ENCODE measurements at places on chromosomes 4 and X.
A peak's percentile ranks its signal among the peaks of the same experiment; 100 is the strongest.

DNA sequence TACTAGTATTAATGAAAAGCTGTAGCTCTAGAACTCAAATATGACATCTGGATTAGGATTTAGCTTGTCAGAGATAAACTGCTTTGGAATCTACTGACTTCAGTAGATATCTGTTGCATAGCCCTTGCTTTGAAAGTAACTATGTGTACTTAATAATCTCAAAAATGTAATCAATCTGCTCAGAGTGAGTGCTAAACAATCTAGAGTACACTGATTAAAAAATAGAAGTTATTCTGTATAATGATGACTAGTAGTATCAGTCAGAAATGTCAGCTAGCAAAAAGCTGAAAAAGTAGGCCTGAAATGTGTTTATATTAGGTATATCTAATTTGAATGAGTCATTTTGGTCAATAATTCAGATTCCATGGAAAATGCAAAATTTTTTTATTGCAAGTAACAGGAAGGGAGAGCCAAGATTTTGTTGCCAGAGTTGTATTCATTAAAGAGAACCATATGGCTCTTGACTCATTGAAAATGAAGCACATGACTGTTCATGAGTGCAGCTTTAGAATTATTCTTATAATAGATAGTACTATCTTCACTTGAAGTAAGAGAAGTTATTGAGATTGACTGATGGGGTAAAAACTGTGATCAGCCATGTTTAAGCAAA, 20.0 kb downstream of the CLCN3 start:
- ATAC-seq = no peak

DNA sequence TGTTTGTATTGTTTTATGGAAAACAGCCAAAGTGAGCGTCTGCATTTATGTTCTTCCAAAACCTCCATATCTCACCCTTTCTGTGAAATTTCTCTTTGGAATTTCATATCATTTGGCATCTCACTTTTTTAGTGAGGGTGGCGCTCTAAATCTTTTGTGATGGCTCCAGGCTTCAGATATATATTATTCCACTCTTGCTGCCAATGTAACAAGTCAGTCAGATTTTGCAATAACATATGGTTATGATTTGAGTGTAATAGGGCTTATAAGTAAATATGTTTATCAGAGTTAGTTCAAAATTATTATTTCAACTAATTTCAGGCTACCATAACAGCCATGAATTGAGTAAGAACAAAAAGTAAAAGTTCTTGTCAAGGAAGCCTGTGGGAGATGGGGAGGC, 314.7 kb downstream of the PDGFC start:
- no peak for ATAC-seq

DNA sequence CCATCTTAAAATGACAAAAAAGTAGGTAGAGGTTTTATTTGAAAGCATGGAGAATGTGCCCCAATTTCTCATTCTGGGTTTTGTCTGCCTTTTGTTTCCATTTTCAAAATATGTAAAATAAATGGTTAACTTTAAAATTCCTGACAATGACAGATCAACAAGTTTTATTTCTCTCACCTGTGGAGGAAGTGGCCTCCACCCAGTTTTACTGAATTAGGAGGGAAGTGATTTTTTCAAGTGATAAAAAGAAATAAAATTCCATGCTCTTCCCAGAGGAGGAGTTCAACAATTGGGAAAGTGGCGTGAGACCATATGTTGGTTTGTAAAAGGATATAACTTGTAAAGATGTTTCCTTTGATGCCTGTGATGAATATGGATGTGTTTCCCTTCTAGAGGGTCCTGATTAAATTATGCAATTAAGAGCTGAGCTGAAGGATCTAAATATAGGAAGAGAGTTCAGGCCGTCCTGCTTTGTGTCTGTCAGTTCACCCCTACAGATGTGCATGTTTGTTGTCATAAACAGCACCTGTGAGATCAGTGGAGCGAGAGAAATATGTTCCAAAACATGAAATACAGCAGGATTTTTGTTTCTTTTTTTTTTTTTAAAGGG, 19.5 kb downstream of the SMAD1 start:
- ATAC-seq = no peak

DNA sequence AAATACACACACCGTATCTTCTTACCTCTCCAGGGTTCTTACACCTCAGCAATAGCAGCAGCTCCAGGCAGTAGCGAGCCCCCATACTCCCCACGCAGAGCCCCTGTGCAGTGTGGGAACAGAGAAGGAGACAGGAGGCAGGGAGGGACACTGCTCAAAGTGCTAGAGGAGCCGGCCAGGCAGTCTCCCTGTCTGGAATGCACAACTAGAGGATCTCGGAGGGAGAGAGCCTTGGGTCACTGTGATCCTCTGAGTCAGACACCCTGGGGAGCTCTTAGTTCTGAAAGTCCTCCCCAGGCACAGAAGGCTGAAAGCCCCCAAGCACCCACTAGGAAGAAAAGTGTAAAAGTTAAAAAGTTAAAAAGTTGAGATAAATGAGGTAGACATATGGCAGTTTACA, 16.0 kb downstream of the AMELX start:
- no peak for ATAC-seq

DNA sequence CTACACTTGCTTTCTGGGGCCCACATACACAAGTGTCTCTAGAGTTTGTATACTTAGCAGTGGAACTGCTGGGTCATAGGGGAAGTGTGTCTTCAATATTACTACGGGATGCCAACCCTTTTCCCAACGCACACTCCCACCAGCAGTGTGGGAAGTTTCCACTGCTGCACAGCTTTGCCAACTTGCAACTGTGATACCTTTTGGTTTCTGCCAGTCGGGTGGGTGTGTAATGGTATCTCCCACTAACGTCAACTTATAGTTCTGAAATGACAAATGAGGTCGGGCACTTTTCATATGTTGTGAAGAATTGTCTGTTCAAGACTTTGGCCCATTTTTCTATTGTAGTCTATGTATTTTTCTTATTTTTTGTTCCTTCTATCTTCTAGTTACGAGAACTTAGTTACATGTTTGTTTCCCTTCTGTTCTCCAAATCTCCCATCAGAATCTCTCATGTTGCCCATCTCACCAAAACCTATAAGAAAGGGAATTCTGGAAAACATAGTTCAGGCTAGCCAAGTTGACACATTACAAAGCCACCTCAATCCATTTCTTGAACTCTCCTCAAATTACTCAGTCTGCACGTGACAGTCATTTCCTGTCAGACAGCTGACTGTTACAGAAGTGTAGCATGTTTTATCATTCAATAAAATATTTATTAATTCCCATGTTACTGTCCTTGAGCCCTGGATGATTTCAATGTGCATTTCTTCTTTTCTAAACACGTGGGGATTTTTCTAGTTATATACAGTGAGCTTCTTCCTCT, 30.7 kb downstream of the PNMA6E start:
- no peak for ATAC-seq

DNA sequence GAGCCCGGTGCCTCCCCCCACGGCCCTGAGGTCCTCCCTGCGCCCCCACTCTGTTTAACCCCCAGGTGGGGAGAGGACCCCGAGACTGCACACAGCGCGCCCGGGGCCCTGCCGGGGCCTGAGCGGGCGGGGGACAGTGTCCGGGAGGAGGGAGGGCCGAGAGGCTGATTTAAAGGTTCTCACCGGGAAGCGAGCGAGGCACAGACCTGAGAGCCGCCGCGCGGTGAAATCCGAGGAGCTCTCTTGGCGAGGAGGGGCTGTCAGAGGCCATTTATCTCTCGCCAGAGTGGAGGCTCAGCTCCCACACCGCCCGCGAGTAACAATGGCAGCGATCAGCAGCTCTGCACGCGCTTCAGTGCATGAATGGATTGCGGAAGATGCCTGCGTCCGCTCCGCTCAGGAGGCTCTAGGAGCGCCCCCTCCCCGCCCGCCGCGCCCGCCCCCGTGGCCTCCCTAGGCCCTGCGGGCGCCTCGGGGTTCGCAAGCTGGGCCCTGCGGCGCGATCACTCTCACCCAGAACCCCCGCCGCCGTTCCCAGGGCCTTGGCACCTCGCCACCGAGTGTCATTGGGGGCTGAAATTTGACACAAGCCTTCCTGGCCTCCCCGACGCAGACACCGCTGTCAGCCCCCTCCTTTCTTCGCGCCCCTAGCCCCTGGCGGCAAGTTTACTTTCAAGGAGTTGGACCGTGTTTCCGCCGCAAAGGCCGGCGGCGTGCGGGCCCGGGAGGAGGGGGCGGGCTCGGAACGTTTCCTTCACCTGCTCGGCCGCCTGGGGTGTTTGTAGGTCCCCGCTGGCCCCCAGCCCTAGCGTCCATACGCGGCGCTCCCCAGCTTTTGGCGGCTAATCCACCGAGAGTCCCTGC, 48.7 kb upstream of the BCOR start:
- ATAC-seq = peak; percentile 59

DNA sequence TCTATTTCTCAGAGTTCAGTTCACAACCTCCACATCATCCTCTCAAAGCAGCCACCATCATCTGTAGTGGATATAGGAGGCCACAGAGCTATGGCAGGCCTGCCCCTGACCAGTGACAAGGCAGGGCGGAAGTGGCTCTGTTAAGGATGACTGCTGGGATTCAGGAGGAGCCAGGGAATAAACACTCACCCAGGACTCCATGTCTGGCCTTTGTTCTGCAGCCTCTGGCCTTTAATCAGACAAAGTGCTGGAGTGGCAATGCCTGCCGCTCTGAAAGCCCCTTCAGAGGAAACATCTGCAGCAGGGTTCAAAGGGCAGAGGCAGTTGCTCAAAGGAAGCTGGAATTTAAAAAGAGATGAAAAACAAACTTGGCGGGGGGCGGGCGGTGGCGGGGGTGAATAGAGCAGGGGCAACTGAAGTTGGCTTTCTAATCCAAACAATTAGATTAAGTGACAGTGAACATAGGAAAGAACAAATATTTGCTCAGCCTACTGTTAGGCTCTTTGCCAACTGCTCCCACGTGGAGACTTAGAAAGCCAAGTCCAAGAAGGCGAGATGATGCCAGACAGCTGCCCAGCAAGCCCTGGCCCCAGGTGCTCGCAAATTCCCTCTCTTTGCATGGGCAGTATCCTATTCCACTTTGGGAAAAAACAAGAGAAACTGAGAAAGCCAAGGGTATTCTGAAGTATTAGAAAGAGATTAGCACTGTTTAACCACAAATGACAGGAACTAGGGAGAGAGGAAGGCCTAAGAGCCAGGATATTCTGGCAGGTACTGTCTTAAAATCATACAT, 5.5 kb downstream of the MPP1 start:
- no peak for ATAC-seq
